ENCODE measurements at places on chromosomes 6 and 20. TPM values are rescaled to one million over a fixed set of nuclear protein-coding genes. Genes with fewer than 3 reads are reported as not detected.
A peak's percentile ranks its signal among the peaks of the same experiment; 100 is the strongest.

The MYL9 gene
- total RNA-seq, result 0.96 TPM

The RBPJL gene
- not detected for total RNA-seq

The NRSN1 gene
- total RNA-seq, result not detected

GRCh38 chr6:30890646-30891449 is 6.5 kb downstream of the DDR1 start:
- no peaks in the 10 kb centered on the region for H3K36me3 ChIP-seq
- no peak overlapping the region for H3K27ac ChIP-seq
- peaks cover 2% of the 10 kb centered on the region for H3K4me1 ChIP-seq
- H3K4me3 ChIP-seq, result no peak overlapping the region

DNA sequence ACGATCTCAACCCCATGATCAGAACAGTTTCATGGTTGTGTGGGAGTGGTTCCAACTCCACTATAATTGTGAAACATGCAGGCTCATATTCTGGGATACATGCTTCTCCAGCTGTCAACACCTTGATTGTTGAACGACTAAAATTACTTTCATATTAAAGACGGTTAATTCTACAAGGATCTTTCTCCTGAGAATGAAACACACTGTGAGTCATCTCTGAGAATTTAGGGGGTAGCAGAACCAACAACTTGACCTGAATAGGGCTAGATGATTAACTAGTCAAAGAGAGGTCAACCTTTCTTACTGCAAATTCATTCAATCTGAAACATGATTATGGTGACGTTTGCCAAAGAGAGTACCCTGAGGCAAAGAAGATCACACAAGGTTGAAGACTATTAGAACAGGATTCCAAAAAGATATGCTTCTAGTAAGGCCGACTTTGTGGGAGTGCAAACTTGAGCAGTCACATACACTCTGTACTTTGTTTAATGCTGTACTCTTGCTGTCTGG is 175.2 kb upstream of the CITED2 start:
- peaks cover 15% of the 10 kb centered on the region for H3K36me3 ChIP-seq
- DNase-seq, result no peak
- peaks cover 21% of the 10 kb centered on the region for H3K4me1 ChIP-seq
- no peak overlapping the region for H3K27ac ChIP-seq

DNA sequence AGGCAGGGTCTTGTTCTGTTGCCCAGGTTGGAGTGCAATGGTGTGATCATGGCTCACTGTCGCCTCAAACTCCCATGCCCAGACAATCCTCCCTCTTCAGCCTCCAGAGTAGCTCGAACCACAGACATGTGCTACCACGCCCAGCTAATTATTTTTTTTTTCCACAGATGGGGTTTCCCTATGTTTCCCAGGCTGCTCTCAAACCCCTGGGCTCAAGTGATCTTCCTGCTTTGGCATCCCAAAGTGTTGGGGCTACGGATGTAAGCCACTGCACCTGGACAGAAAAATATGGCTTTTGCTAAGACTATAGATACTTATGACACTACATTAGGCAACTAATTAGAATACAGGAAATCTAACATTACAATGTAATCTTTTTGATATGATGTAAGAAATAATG is 17.9 kb downstream of the RNF24 start:
- H3K36me3 ChIP-seq, result peaks cover 5% of the 10 kb centered on the region
- H3K4me3 ChIP-seq, result no peak overlapping the region
- H3K27me3 ChIP-seq, result no peaks in the 10 kb centered on the region
- H3K4me1 ChIP-seq, result peaks cover 39% of the 10 kb centered on the region
- H3K27ac ChIP-seq, result no peak overlapping the region

GRCh38 chr6:121951918-121952379 is 447.5 kb upstream of the HSF2 start:
- no peaks in the 10 kb centered on the region for H3K4me1 ChIP-seq
- H3K36me3 ChIP-seq, result no peaks in the 10 kb centered on the region
- H3K27me3 ChIP-seq, result no peaks in the 10 kb centered on the region
- no peak for DNase-seq
- no peak overlapping the region for H3K27ac ChIP-seq

GRCh38 chr6:91540902-91541301 is 954.0 kb upstream of the MAP3K7 start:
- H3K4me1 ChIP-seq, result no peaks in the 10 kb centered on the region
- H3K27me3 ChIP-seq, result no peaks in the 10 kb centered on the region
- no peak overlapping the region for H3K27ac ChIP-seq
- DNase-seq, result no peak
- no peak overlapping the region for H3K4me3 ChIP-seq

GRCh38 chr6:106452628-106453027 is 92.1 kb downstream of the CRYBG1 start:
- no peak for DNase-seq
- no peaks in the 10 kb centered on the region for H3K36me3 ChIP-seq
- H3K4me1 ChIP-seq, result peaks cover 11% of the 10 kb centered on the region
- H3K27ac ChIP-seq, result no peak overlapping the region
- H3K27me3 ChIP-seq, result no peaks in the 10 kb centered on the region
- no peak overlapping the region for H3K4me3 ChIP-seq

GRCh38 chr6:111664565-111665030 is 58.9 kb upstream of the TRAF3IP2 start:
- no peak for DNase-seq
- H3K27ac ChIP-seq, result peak overlapping the region; percentile 39
- H3K27me3 ChIP-seq, result no peaks in the 10 kb centered on the region
- H3K36me3 ChIP-seq, result peaks cover 43% of the 10 kb centered on the region
- peaks cover 3% of the 10 kb centered on the region for H3K4me1 ChIP-seq

DNA sequence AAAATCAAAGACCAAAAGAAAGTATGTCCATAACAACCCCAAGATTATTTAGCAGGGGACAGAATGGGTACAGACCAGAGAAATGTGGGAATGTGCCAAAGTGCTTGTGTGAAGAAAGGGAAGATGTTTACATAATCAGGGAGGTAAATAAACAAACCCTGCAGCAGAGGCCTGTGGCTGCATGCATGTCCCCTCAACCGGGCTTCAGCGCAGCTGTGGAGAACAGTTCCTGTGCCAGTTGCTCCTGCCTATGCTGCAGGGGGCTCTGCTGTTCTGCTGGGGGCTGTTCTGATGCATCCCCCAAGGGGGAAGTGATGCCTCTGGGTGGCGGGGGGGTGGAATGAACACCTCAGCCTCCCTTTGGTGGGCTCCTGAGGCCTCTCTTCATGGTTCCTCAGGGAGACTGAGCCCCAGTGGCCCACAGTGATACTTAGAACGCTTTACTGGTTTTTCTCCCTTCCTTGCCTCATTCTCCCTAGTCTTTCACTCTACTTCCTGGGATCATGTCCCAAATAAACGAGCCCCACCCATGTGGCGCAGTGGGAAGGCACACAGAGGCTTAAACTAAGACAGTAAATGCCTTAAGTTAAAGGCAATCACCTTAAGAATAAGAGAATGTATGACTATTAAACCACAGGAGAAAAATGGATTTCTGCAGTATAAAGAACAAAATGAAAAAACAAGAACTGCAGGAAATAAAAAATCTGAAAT is 23.0 kb downstream of the RAB23 start:
- DNase-seq, result no peak
- peaks cover 2% of the 10 kb centered on the region for H3K36me3 ChIP-seq
- H3K27me3 ChIP-seq, result no peaks in the 10 kb centered on the region
- H3K4me1 ChIP-seq, result no peaks in the 10 kb centered on the region
- H3K27ac ChIP-seq, result no peak overlapping the region

DNA sequence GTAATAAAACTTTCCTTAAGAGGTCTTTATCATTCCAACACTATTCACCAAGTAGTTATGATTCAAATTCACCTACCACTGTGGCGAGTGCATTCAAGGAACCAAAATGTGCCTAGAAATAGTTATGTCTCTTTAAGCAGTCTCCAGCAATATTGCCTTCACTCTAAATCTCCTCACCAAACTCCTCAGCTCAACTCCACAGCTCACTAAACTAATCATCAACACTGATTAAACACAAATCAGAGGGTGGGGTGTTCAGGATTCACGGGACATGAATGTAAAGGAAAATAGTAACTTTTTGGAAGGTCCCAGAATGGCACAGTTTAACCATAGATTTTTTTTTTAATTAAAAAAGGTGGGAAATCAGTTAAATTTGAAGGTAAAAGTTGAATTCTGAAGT is 70.5 kb upstream of the THEMIS start:
- peak overlapping the region; percentile 97 for H3K27ac ChIP-seq
- no peaks in the 10 kb centered on the region for H3K27me3 ChIP-seq
- H3K4me1 ChIP-seq, result peaks cover 73% of the 10 kb centered on the region
- H3K36me3 ChIP-seq, result peaks cover 32% of the 10 kb centered on the region

- DNase-seq, result no peak
- peak overlapping the region; percentile 97 for H3K4me3 ChIP-seq
- peaks cover 13% of the 10 kb centered on the region for H3K36me3 ChIP-seq
- no peak overlapping the region for H3K27ac ChIP-seq
These were observed 2.5 kb upstream of the MANEA start for GRCh38 chr6:95574811-95575210.

DNA sequence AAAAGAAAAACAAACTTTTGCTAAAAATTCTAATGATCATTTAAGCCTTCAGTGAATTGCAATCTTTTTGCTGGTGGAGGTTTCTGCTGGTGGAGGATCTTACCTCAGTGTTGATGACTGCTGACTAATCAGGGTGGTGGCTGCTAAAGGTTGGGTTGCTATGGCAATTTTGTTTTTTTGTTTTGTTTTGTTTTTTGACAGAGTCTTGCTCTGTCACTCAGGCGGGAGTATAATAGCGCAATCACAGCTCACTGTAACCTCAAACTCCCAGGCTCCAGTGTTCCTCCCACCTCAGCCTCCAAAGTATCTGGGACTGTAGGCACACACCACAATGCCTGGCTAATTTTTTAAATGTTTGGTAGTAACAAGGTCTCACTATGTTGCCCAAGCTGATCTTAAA is 94.7 kb downstream of the ANKRD6 start:
- H3K36me3 ChIP-seq, result no peaks in the 10 kb centered on the region
- no peak for DNase-seq
- no peak overlapping the region for H3K4me3 ChIP-seq
- H3K27ac ChIP-seq, result no peak overlapping the region
- H3K27me3 ChIP-seq, result no peaks in the 10 kb centered on the region
